ENCODE measurements at places on chromosomes 7 and 10.
A peak's percentile ranks its signal among the peaks of the same experiment; 100 is the strongest.

- DNase-seq, result no peak
Measured at GRCh38 chr10:100025576-100025975, 15.8 kb upstream of the DNMBP start.

GRCh38 chr10:104350127-104350635 lies 3.5 kb upstream of the CFAP58 start:
- DNase-seq, result no peak

DNA sequence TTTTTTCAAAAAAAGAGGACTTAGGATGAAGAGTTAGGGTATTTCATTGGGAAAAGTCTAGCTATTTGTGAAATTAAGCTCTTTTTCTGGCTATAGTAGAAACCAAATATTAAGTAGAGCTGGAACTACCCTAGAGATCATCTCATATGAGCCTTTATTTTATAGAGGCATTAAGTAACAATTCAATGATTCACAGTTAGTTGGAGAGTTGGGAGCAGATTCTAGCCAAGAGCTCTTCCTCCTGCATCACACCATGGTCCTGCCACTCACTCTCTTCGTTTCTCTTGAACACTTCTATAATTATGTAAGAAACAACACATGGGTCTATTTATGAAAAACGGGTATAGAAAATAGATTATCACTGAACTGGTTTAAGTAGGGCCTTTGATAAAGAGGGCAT lies 76.1 kb upstream of the ANK3 start:
- DNase-seq, result no peak

DNA sequence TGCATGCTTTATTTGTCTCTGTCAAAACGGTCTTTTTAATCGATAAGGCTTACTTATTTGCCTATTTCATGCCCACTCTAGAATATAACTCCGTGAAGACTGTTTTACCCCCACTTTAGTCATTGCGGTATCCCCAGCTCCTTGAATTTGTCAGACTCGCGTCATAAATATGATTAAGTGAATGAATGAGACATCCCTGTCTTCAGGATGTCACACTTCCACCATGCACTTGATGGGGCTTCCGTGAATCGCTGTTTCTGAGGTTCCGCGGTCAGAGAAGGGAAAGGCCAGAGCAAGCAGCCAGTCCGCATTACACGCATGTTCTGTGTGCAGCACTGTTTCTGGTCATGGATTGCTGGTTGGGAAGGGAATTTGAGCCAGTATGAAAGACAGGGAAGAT lies 138.8 kb downstream of the CELF2 start:
- DNase-seq, result no peak

- DNase-seq, result no peak
Measured at GRCh38 chr10:57716884-57717283, 550.8 kb downstream of the IPMK start.

- no peak for DNase-seq
Measured at GRCh38 chr10:44457259-44457658, 72.4 kb upstream of the CXCL12 start.

DNA sequence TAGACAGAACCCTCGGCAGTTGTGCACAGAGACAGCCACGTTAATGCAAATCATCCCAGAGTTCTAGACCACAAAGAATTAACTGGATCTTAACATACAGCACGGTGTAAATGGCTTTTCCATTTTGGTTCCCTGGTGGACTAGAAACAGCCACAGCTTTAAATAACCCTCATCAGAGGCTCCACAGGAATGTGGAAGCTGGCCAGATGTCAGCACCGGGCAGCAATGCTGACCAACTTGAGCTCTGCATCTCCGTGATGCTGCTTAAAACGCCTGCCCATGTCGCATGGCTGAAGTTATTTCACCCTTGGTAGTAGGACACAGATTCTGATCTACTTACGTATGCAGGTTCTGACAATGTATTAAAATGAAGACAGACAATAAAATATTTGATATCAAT lies 24.5 kb downstream of the RSU1 start:
- DNase-seq, result no peak

GRCh38 chr10:118900617-118901016 lies 128.9 kb upstream of the NANOS1 start:
- DNase-seq, result no peak

DNA sequence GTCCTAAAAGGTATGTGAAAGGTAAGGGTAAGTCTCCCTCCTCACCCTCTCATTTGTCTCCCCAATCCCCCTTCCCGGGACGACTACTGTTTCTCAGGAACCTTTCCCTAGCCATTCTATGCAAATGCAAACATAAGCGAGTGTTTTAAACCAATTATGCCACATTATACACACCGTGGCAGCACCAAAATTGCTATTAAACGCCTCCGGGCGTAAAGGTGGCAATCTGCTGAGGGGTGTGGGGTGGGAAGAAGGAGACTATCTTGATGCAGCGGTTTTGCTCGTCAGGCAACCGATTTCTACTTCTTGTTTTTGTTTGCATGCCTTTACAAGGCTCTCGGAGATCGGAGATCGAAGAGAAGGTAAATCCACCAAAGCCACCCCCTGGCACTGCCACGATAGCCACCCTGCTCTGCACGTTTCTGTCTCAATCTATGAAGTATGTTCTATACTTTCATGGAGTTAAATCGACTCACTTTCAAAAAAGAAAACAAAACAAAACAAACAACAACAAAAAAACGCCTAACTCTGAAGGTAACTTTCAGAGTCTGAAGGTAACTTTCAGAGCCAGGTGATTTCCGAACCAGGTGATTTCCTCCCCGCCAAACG lies 46.0 kb upstream of the CDK1 start:
- DNase-seq, result no peak

DNA sequence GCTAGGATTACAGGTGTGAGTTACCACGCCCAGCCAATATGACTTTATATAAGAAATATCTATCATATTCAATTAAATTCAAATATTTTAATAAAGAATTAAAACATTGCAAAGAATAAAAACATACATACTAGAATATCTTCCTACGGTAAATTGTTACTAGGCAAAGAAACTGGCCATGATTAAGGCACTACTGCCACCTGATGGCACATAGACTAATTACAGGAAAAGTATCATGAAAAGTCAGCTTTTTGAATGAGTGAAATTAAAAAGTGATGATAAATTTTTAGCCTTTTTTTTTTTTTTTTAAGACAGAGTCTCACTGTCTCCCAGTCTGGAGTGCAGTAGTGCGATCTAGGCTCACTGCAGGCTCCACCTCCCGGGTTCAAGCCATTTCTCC lies 30.9 kb downstream of the MRPS33 start:
- peak; percentile 18 for DNase-seq

- DNase-seq, result no peak
Measured at GRCh38 chr10:63140077-63140476, 6.9 kb downstream of the NRBF2 start.

DNA sequence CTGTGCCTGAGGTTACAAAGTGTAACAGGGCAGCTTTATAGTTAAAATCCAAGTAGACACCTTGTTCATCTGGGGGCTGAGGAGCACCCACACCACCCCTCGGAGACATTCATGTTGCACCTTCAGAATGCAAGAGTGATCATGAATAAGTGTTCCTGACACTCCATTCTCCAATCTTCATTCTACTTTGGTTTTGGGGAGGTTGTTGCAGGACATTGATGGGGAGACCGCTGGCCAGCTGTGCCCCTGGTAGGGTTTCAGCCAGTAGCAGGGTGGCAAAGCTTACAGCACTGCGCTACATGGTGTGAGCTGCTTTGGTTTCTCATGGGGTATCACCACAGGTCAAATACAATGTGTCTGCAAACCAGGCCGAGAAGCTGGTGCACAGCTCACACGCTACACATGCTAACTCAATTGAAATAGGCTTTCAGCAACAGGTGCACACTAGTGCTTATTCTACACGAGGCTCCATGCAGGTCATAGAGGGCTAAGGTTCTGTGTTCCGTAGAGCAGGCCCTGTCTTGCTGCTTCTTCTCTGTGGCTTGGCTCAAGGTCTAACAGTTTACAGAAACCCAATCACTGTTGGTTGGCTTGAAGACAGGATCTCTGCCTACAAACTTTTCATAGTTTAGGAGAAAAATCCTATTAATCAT lies 317.4 kb upstream of the ZNF32 start:
- no peak for DNase-seq

- no peak for DNase-seq
Measured at GRCh38 chr7:157905651-157906461, 569.1 kb downstream of the DNAJB6 start.

- DNase-seq, result no peak
Measured at GRCh38 chr7:25424855-25425254, 196.6 kb upstream of the NPVF start.

GRCh38 chr10:29135337-29135736 lies 153.5 kb upstream of the LYZL1 start:
- DNase-seq, result no peak

GRCh38 chr7:106615808-106616707 lies 44.9 kb downstream of the CCDC71L start:
- DNase-seq, result no peak

- no peak for DNase-seq
Measured at GRCh38 chr7:130281260-130281659, 11.7 kb upstream of the CPA4 start.

DNA sequence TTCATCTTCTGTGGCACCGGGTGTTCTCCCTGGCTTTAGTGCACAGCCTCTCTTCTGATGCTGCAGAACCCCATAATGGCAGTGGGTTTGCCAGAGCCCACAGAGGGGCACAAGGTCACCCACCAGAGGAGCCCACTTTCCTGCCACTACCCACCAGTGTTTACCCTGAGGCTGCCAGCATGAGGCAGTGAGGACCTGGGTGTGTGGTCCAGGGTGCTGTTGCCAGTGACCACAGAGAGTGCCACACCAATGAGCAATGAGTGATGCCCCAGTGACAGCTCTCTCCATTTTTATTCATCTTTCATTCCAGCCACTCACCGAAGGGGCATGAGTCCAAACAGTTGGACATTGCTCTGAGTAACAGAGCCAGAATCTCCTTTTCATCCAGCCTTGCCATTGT lies 34.8 kb downstream of the MTURN start:
- no peak for DNase-seq
